ENCODE measurements at places on chromosomes 12 and 14.

GRCh38 chr12:79200176-79200575 lies 335.6 kb downstream of the SYT1 start:
- no peak for DNase-seq

DNA sequence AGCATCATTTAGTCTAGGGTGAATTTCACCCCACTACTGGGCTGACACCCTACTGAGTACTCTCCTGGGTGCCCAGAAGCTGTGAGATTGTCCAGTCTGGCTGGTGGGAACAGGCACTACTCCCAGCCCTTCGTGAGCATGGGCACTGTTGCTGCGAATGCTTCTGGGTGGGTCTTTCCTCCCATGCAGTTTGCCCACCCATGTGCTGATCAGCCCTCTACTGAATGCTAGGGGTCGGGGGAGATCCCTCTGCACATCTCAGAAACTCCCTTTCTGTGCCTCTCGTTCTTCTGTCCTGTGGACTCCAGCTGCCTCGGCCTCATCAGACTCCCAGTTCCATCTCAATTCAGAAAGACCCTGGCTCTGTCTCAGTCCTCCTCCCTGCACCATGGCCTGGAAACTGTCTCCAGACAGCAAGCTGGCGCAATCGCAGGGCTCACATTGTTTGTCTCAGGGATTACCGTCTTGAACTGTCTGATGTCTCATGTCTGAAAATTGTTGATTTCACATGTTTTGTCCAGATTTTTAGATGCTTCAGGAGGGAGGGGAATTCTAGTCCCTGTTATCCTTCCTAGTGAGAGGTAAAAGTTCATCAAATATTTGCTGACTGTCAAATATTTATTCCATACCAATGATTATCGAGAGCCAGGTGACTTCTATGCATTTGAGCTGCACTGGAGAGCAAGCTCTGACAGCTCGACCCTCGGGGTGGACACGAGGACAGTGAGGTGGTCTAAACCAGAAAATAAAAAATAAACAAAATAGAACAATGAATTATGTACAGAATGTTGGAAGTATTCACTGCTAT lies 316.6 kb upstream of the RTL1 start:
- DNase-seq = no peak

DNA sequence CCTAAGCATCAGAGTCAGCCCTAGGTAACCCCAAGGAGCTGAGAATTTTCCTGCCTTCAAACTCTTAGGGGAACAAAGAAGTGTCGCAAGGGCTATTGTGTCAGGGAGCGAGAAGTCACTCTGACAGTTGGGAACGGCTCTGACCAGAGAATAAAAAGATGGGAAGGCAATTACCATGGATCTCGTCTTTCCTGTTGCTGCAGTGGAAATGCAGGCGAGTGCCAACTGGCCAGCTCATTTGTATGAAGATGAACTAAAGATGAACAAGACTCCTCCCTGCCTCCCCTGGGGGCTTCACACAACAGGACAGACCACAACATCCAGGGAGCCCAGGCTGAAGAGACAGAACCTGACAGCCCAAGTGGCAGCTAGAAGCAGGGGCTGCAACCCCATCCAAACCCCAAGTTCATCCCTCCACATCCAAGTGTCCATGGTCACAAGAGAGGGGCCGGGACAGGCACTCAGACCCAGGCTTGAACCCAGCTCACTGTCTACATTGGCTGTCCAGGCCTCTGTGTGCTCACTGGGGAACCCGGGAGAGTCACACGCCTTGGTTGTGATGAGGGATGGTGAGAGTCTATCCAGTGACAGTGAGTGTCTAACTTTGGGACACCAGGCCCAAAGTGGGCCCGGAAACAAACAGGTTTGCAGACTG lies 322.4 kb downstream of the BCL11B start:
- DNase-seq = no peak

DNA sequence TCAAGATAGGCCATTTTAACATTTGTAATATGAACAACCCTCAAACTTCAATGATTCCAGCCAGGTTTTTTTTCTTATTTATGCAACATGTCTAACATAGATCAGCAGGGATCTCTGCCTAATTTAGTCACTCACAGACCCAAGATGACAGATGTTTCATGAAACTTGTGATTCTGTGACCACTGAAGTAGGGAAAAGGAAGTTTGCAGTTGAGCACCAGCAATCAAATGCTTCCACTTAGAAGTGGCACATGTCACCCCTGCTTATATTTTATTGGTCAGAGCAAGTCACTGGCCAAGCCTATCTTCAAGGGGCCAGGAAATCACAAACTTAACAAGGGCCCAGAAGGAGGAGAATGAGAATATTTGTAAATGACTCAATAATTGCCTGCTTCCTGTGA lies 150.6 kb downstream of the BCAT1 start:
- DNase-seq = peak; percentile 52

- DNase-seq = no peak
Measured at GRCh38 chr14:37972941-37973887, 234.5 kb upstream of the SSTR1 start.

GRCh38 chr12:79252358-79253075 lies 387.9 kb downstream of the SYT1 start:
- no peak for DNase-seq

- no peak for DNase-seq
Measured at GRCh38 chr14:80636071-80636470, 305.5 kb downstream of the CEP128 start.

DNA sequence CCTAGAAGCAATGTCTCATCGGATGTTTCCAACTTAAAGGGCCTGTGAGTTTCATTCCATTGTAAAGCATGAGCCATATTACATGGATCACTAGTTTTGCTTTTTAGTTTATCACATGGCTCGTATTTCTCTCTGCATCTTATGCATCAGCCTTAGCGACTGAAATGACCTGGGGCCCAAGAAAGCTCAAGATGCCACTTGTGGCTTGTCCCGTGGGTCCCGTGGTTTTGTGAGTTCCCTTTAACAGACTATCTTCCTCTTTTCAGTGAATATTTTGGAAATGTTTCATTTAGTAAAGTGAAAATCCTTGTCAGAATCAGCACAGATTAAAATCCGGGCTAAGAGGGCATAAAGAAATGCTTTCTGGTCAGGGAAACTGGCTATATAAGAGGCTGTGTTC lies 86.2 kb upstream of the PPM1H start:
- DNase-seq = no peak

DNA sequence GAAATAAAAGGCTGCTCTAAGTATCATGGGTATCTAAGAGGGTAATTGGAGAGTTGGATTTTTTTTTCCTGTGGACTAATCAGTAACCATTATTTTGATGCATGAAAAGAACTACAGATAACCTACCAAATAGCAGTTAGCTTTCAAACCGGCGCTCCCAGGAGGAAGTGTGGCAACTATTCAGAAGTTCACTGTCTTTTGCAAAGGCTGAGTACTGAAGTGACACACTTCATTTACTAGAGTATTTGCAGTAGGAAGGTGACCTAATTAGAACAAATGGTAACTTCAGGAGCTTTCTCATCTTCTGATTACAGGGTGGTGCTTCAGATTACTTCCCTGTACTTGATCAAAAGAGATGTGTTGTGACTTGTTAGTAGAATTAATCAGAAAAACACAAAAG lies 87.7 kb downstream of the PELI2 start:
- no peak for DNase-seq

- no peak for DNase-seq
Measured at GRCh38 chr12:117033382-117034221, 65.6 kb downstream of the TESC start.

- no peak for DNase-seq
Measured at GRCh38 chr14:72753044-72753710, 140.7 kb downstream of the DPF3 start.

GRCh38 chr12:26524862-26525465 lies 308.0 kb downstream of the ITPR2 start:
- peak; percentile 26 for DNase-seq

GRCh38 chr12:79895071-79895470 lies 39.8 kb downstream of the PPP1R12A start:
- no peak for DNase-seq

- no peak for DNase-seq
Measured at GRCh38 chr14:87397499-87397898, 595.5 kb downstream of the GALC start.

- no peak for DNase-seq
Measured at GRCh38 chr12:2027351-2027750, 23.1 kb upstream of the DCP1B start.

GRCh38 chr12:56589783-56590182 lies 40.3 kb downstream of the BAZ2A start:
- DNase-seq = no peak

- peak; percentile 64 for DNase-seq
Measured at GRCh38 chr12:77995436-77996167, 164.9 kb downstream of the NAV3 start.

DNA sequence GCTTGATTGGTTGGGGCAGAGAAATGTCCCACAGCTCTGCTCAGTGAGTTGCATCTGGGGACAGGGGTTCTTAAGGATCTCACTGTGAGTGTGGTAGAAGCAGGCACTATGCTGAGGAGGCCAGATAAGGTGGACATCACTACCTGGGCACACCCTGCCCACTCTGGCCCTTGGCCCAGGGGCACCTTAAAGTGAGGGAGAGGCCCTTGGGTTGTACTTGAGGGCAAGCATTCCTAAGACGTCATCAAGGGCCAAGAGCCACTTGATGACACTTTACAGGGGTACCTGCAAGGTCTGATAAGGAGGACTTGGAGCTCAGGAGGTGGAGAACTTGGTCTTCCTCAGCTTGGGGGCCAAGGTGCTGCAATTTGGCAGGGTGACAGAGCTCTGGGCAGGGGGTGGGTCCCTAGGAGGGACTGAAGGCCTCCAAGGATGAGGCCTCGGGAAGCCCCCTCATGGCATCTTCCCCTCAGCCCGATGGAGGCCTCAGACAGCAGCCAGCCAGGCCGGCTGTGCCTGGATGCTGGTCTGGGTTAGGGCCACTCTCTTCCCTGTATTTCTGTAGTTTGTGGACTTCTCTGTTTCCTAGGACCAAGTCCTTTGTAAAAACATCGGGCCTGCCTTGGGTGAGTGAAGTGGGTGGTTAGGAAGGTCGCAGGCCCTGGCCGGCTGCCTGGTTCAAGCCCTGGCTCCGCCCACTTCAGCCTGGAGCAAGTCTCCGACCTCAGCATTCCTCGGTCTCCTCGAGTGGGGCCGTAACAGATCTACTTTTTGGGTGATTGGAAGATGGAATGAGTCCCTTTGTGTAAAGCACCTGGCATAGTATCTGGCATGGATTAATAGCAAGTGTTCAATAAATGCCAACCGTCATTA lies 24.8 kb downstream of the GPR68 start:
- DNase-seq = no peak

GRCh38 chr14:28813810-28814209 lies 47.2 kb downstream of the FOXG1 start:
- no peak for DNase-seq

DNA sequence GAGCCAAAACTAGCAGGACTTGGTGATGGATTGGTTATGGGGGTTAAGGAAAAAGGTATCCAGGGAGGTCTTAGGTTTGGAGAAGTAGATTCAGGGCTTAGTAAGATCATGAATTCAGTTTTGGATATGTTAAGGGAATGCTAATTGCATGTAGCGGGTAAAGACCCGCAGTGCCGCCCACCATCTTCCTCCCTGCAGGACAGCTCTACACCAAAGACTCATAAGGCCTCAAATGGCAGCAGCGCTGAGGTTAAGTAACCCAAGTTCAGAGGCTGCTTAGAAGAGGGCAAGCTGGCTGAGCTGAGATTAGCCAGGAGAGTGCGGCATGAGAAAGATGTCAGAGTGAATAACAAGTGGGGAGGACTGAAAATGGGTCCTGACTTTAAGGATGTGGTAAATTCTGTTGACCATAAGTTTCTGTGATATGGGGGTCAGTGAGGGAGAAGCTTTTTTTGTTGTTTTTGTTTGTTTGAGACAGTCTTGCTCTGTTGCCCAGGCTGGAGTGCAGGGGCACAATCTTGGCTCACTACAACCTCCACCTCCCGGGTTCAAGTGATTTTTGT lies 26.2 kb downstream of the RAD9B start:
- DNase-seq = no peak

DNA sequence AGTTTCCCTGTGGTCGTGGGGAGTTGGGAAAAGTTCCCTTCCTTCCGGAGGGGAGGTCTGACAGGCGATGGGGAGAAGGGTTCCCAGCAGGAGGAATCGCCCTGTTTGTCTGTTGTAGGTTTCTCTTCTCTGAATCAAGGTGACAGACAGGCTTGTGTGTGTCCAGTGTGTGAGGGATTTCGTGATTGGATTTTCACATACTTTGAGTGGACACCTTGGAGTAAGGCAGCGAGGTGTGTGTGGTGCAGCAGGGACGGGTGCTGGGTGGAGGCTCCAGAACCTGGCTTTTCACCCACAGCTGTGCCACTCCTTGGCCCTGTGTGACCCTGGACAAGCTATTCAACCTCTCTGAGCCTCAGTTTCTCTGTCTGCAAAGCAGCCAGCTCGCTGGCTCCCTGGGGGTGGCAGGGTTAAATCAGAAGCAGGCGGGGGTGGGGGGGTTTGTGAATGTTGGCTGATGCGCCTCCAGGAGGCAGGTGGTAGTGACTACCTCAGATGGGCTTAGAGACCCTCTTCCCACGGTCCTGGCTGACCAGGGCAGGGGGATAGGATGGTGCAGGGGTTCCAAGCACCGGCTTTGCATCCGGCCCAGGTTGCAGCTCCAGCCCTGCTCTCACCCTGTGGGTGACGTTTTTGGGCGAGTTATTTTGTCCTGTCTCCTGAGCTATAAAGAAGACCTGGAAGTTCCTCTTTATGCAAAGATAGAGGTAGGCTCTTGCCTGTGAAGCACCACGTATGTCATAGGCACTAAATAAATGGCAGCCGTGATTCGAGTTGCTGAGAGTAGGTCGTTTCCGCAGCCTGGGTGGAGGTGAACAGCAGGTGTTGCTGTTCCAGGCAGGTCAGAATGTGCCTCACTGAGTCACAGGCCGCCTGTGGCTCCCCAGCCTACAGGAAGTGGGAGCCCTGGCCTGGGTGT lies 679 bp downstream of the BDKRB2 start:
- no peak for DNase-seq

- peak; percentile 60 for DNase-seq
Measured at GRCh38 chr12:71636704-71637115, 26.9 kb downstream of the ZFC3H1 start.

- no peak for DNase-seq
Measured at GRCh38 chr12:82800185-82800584, 113.5 kb downstream of the TMTC2 start.

DNA sequence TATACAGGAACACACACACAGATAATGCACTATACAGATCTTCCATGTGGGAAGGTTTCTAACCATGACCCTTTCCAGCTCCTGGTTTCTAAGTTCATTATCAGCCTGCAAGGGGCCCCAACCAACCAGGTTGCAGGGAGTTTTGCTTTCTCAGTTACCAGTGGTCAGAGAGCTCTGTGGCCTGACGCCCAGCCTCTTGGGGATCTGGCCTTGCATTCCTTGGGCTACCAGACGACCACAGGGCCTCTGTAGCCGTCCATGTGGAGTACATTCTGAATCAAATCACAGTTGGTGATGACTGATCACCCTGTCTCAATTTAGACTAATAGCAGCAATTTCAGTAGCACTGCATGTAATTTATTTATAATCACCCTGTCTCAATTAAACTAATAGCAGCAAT lies 47.5 kb downstream of the PAH start:
- no peak for DNase-seq

DNA sequence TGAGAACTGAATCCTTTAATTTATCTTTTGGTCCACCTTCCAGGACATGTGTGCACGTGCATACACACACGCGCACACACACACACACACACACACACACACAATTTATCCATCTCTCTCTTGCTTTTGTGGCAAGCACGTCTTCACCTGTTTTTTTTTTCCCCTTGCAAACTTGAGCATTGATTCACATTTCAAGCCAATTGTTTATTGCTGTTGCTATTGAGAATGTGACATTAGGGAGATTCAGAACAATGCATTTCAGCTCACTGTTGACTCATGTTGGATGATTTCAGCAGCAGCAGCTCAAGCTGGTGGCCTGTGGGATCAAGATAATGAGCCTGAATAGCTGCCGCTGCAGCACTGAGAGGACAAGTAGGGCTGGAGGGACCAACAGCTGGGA lies 128.9 kb downstream of the SNAPC1 start:
- DNase-seq = no peak
